Stimulated activated CD4-positive, alpha-beta T cell treated with anti-CD3 and anti-CD28 coated beads, Interleukin-2, amount 100 ng/mL, for 24 hours (primary cell): ENCODE measurements at places on chromosomes 1 and 21.

- DNase-seq = no peak
These were observed 134.9 kb upstream of the NRIP1 start for GRCh38 chr21:15199414-15200383.

GRCh38 chr1:16167331-16168143, 11.7 kb upstream of the EPHA2 start:
- DNase-seq = peak; percentile 67

DNA sequence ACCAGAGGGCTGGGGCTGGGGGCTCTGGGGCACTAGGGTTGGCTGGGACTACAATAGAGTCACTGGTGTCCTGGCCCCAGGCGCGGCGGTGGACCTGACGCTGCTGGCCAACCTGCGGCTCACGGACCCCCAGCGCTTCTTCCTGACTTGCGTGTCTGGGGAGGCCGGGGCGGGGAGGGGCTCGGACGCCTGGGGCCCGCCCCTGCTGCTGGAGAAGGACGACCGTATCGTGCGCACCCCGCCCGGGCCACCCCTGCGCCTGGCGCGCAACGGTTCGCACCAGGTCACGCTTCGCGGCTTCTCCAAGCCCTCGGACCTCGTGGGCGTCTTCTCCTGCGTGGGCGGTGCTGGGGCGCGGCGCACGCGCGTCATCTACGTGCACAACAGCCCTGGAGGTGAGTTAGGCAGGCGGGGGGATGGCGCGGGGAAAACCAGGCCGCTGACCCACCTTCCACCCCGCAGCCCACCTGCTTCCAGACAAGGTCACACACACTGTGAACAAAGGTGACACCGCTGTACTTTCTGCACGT, 4.1 kb downstream of the TIE1 start:
- no peak for DNase-seq

DNA sequence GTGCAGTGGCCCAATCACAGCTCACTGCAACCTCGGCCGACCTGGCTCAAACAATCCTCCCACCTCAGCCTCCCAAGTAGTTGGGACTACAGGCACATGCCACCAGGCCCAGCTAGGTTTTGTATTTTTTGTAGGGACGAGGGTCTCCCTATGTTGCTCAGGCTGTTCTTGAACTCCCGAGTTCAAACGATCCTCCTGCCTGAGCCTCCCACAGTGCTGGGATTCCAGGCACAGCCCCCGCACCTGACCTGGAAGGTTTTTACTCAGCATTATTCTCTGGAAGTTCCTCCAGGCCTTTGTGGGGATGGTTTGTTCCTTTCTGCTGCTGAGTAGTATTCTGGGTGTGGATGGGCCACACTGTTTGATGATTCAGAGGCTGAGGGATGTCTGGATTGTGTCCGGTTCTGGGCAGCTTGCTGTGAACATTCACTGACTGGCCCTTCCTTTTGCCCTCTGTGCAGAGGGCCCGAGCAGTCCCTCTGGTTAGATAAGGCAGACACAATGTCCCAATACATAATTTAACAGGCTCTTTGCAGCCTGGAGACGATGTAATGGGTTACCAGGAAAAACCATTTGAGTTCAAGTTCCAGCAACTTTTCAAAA, 6.0 kb upstream of the TRAPPC10 start:
- no peak for DNase-seq

DNA sequence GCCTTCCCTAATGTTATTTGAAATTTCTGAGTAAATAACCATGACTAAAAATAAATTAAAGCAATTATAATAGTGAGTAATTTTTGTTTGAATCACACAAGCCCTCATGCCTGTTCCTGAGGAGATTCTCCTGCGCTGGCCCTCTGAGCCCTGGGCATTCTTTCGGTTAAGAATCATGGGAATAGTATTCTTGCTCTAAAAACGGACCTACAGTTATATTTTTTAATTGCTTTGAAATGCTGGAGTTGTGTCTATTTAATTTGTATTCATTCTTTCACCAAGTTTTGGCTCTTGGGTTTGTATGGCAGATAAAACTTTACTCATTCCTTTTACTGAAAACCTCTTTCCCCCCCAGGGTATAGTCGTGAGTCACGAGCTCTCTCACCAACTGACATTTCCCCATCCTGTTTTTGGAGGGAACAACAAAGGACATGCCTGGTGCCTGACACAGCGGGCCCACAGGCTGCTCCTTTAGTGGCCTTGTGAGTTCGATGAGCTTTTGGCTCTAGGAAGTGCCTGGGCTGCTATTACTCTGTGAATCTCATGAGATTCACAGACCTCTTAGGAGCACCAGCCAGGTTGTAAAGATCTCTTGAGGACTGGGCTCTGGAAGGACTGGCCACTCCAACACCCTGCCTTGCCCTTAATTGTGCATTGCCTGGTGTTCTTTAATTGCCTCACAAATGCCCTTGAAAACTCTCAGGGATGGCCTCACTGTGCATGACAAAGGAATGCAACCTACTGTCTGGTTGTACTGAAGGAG, 58.6 kb downstream of the DDR2 start:
- DNase-seq = no peak

DNA sequence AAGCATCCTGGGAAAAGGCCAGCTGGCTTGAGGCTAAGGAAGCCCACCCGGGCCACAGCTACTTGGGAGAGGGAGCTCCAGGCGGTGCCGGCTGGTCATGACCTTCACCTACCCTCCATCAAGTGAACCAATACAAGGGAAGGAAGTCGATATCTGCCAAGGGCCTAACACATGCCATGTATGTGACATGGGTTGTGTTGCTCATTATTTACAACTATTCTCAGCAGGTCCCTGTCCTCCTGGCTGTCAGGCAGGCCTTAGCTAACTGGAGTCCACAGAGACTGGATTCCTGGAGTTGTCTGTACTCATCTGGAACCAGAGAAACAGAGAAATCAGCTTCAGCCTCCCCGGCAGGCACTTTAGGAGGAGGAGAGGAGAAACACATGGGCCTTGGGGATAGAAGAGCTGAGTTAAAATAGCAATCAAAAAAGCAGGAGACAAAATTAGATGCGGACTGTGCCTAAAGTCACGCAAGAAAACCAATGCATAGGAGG, 15.7 kb downstream of the TCEA3 start:
- DNase-seq = no peak

- no peak for DNase-seq
These were observed 36.5 kb downstream of the GIPC2 start for GRCh38 chr1:78081980-78082860.

GRCh38 chr1:17161137-17161740, 42.0 kb upstream of the PADI2 start:
- DNase-seq = no peak

GRCh38 chr21:31668651-31669491, 9.4 kb downstream of the SOD1 start:
- no peak for DNase-seq

- no peak for DNase-seq
These were observed 16.1 kb downstream of the TRIM67 start for GRCh38 chr1:231177936-231178335.

DNA sequence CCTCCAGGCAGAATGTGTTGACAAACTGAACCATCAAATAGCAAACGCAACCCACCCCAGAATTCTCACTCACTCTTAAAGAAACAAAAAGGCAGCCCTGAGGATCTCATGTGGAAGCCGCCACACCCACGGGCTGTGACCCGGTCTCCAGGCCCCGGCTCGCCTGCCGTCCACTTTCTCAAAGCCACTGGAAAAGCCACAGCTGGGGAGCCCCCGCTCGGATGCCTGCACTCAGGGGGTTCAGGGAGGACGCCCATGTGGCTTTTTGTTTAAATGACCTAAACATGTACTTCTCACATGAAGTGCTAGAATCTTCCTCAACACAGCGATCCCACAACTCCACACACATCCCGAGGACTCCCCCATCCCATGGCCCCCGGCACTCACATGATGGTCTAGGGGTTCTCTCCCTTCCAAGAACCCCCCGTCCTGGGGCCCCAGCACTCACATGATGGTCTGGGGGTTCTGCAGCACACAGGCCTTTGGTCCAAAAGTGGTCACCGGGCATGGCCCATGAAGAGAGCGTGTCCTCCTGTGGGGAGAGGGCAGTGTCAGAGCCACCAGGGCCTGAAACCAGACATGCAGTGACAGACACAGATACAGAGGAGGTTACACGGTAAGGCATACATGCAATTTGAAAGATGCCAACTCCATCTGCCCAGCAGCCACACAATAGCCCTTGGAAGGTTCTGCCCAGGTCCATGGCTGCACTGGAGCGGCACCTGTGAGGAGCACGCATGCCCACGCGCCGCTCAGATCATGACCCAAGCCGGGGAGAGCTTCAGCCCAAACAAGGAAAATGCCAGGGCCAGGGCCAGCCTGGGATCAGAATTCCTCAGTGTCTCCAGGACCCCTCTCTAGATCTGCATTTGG, 16.5 kb downstream of the NADK start:
- DNase-seq = no peak

GRCh38 chr1:69671363-69672010, 103.8 kb downstream of the LRRC7 start:
- no peak for DNase-seq

GRCh38 chr1:185694081-185694480, 40.1 kb upstream of the HMCN1 start:
- DNase-seq = peak; percentile 14

DNA sequence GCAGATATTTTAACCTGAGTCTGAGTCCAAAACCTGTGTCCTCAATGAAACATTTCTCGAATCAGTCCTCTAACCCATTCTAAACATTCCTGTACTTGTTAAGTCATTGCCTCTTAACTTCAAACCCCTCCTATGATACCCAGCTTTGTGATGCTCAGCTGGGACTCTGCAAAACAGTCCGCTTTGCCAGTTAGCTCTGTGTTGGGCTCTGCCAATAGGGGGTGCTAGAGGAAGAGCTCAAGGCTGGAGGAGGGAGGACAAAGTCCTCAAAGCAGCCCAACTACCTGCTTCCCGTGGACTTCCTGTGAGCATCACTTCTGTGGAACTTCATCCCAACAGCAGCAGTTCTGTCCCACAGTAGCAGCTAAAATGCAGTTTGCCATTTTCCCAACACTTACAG, 38.1 kb upstream of the SYT14 start:
- peak; percentile 37 for DNase-seq

DNA sequence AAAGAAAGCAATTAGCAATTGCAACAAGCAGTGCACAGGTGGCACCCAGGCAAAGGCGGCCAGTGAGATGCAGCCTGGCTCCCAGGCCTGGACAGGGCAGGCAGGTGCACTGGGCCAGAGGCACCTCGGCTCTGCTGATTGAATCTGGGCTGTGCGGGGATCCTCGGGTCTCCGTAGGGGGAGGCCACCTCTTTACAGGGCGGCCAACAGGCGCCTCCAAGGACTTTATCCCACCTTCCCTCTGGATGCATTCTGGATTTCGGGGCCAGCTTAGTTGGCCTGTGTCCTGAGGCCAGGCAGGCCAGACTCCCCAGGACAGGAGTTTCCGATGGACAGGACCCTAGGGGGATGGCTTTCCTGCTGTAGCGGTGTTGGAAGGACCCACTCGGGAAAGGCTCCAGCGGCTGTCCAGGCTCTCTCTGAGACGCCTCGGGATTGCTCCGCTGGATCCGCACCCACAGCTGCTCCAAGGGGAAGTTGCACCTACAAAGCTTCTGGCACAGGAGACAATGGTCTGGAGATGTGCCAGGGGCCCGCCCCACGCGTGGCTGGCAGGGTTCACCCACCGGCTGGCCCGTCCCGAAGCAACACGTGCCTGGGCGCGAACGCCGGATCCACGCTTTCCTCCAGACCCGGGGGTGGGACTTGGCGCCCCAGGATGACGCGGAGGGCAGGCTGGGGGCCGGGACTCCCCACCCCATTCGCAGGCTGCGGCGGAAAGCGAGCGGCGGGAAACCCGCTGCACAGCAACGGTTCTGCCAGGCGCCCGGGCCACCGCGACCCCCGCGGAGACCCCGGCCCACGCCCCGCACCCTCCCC, 810 bp downstream of the SLC19A1 start:
- DNase-seq = peak; percentile 83

GRCh38 chr1:116569381-116569670, 1.5 kb downstream of the CD58 start:
- DNase-seq = no peak

- DNase-seq = no peak
These were observed 16.7 kb upstream of the LYST start for GRCh38 chr1:235883261-235883927.

DNA sequence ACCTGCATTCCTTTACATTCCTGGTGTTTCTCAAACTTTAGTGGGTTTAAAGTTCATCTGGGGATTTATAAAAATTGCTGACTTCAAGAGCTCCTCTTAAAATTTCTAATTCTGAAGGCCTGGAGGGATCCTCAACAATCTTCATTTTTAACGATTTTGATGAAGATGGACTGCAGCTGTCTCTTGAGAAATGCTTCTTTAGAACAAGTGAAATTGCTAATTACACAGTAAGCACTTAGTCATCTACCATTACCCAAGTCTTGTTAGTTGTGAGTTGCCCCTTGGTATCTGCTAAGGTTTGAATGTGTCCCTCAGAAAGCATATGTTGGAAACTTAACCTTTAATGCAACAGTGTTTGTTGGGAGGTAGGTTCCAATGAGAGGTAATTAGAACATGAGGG, 163.7 kb downstream of the LTN1 start:
- DNase-seq = no peak

DNA sequence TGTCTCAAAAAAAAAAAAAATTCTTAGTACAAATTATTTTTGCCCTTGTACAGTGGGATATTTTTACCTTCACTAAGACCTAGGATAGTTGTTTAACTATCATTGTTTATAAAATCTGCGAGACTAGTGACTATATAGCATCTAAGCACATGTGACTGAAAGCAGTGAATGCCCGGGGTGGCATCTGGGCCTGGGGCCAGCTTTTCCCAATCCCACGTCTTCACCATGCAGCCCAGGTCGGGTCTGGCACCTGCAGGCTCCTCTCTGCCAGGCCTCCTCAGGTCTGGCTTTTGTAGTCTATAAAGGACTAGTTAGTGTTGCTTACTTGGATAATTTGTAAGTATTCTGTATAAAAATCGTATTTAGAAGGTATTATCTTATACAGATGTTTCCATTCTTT, 40.8 kb downstream of the CBS start:
- DNase-seq = no peak

GRCh38 chr21:33121715-33122475, 52.0 kb downstream of the OLIG1 start:
- DNase-seq = no peak

DNA sequence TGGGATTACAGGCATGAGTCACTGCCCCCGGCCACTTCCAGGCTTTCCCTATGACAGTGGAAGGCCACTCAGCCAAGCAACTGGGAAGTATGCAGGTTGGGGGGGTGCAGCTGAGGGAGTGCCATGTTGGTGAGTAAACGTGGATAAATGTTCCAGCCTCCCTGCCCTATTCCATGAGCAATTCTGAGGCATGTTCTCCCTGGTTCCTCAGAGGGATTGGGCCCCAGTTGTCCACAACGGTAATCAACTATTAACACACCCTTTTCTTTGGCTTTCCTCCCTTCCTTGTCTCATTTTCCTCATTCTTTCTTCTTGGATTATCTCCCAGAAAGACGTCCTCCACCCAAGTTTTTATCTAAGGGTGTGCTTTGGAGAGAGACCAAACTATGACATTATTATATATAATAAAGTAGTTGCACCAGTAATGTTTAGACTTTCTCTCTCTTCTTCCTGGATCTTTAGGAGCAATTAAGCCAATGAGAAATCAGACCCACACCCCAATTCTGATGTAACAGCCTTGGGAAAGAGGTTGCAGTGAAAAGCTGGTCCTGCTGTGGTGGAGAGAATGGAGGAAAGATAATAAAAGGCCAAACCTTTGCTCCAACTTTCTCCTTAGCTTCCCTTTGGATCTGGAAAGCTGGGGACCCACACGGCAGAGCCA, 6.8 kb upstream of the SLAMF9 start:
- no peak for DNase-seq

GRCh38 chr1:204435381-204435831, 23.8 kb upstream of the PPP1R15B start:
- DNase-seq = no peak

GRCh38 chr1:217747156-217747769, 116.1 kb downstream of the SPATA17 start:
- DNase-seq = no peak

GRCh38 chr1:31145648-31146047, 80.1 kb upstream of the PUM1 start:
- DNase-seq = no peak
